ENCODE measurements at places on chromosomes 2 and 18.

DNA sequence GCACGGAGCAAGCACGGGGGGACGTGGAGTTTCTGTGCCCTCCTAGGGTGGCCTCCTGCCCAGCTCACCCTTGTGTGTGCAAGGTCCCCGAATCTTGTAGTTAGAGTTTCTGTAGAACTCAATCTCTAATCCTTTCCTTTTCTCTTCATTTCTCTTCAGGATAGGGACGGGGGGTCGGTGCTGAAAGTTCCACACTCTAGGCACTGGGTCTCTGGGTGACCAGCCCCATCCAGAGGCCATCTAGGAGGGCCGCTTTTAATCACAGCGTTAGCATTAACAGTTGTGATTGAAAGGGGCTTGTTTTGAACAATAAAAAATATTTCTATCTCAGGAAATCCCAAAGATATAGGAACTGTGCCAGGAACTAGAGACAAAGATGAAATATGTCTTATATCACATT is 10.5 kb downstream of the SOCS6 start:
- DNase-seq, result no peak

DNA sequence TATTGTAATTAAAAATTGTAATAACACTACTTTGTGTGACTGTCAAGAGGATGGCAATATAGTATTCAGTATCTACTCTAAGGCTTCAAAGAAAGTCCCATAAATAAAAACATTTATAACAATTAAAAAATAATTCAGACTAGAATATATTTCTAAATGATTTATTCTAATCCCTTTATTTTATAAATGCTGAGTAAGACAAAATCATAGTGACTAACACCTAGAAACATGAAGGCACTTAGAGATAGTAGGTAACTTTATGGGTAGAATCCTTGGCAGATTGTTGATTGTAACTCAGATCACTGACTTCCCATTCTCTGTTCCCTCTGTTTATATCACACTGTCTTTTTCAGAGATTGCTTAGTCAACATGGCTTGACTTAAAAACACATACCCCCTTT is 78.6 kb upstream of the EPB41L5 start:
- DNase-seq, result no peak

DNA sequence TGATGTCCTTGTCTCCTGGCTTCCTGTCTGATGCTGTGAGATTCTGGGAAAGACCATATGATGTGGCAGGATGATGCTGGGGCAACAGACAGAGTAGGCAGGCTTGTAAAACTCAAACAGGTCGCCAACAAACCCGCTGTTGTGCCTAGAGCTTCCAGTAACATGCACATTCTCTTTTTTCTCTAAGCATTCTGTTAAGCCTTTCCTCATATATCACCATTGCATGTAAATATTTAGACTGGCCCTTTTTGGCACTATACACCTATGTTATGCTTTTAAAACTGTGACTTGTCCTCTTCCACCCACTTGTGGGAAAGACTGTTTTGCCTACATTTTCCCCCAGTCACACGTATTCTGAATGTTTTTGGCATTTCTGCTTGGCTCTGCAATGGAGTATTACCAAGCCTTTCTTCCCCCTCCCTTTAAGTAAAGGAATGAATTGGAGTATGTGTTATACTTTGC is 250.4 kb upstream of the TANK start:
- no peak for DNase-seq

GRCh38 chr2:217014328-217015105 is 154.7 kb upstream of the TNP1 start:
- no peak for DNase-seq

DNA sequence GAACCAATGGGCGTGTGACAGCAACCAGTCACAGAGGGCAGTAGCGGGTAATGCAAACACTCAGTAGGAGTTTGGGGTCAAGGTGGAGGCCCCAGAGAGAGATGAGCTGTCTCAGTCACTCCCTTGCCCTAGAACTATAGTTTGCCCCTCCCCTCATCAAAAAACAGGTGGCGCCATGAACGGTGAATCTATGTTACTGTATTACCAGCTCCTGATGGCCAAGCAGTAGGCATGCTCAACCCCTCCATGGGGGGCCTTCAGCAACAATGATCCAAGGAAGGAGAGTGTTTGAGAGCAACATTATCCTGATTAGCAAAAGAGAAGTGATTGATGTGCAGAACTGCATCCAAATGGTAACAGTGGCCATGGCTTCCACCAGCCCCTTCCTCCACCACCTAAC is 30.4 kb downstream of the TRABD2A start:
- no peak for DNase-seq

Data from activated CD4-positive, alpha-beta T cell treated with anti-CD3 and anti-CD28 coated beads, Interleukin-2, amount 10 ng/mL, durations not matched to agents 24 days and 14 days (primary cell).